ENCODE measurements at places on chromosomes 1 and 21.
A peak's percentile ranks its signal among the peaks of the same experiment; 100 is the strongest.

DNA sequence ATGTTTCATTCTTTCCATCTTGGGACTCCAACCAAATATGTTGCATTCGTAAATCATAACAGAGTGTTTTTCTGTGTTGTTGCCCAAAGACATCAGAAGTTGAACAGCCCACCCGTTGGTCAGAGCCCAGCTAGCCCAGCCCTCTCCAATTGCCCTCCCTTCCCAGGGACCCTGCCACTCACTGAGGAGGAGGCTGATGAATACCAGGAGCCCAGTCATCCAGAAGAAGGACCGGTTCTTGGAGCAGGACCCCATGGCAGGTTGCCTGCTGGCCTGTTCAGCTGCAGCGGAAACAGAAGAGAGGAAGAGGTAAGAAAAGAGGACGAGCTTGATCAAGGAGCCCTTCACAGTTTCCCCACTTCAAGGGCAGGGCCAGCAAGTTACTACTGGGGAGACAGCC, 172.2 kb upstream of the ETV3 start:
- no peak for DNase-seq

DNA sequence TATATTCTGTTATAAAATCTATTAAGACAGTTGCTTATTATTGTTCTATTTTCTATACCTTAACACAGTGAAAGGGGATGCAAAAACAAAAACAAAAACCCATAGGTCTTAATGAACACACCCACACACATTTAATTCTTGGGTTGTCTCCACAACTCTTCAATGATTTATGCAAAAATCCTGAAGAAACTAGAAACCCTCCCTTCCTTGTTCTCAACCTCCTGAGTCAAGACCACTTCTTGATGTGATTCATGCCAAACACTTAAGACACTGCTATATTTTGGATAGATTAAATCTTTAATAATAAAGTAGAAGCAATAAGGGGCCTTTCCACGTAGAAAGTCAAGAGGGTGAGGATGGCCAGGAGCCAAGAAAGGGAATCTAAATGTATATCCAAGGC, 23.4 kb downstream of the SCAF4 start:
- no peak for DNase-seq

GRCh38 chr1:158830904-158831507, at the start of gene MNDA:
MNDA (plus strand) TSS chr1:158831351; CDS start chr1:158842154, 10,803 bp downstream.
- DNase-seq: no peak

- DNase-seq: no peak
Observed at GRCh38 chr1:89733748-89734147, 87.1 kb upstream of the LRRC8D start.

- no peak for DNase-seq
Observed at GRCh38 chr1:113488576-113489177, 98.4 kb downstream of the MAGI3 start.

DNA sequence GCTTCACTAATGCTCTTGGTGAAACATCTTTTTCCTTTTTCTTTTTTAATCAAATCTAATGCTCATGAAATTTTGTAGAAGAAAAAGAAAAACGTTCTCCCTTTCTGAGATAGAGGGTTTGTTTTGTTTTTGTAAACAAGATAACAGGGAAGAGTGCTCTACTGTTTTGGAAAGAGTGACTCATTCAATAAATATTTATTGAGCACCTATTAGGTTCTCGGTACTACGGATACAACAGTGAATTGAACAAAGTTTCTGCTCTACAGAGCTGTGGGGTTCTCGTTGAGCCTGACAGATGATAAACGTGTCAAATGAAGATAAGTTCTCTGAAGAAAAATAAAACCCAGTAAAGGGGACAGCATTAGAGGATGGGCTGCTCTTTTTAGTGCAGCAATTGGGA, 7.0 kb downstream of the PGM1 start:
- DNase-seq: no peak

- DNase-seq: no peak
Observed at GRCh38 chr1:115793162-115793561, 24.6 kb upstream of the CASQ2 start.

DNA sequence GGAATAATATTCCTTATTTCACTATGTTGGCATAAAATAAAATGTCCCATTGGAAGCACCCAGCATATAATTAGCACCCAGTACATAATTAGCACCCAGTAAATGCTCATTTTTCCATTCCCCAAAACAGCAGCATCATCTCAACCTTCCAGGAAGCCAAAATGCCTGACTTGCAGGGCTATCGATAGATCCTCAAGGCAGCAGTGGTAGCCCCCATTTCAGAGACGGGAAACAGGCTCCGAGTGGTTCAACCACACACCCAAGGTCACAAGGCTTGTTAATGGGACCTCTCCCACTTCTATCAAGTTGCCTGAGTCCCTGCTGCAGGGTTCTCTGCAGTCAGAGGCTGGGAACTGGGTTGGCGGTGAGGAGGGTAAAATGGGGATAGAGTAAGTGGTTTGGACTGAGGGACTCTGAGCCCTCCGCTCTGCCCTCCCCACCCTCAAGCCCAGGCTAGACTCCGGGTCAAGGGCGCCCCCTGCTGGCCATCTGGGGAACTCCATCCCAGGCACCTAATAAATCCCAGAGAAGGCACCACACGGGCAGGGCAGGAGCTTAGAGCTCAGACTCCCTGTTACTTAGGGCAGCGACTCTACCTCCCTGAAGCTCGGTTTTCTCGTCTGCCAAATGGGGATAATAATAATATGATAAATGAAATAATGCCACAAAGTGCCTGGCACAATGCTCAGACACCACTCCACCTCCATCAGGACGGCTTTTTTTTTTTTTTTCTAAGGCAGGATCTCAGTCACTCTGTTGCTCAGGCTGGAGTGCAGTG, 21.9 kb upstream of the LAPTM5 start:
- peak; percentile 93 for DNase-seq

- no peak for DNase-seq
Observed at GRCh38 chr1:186996816-186997215, 168.1 kb downstream of the PLA2G4A start.

DNA sequence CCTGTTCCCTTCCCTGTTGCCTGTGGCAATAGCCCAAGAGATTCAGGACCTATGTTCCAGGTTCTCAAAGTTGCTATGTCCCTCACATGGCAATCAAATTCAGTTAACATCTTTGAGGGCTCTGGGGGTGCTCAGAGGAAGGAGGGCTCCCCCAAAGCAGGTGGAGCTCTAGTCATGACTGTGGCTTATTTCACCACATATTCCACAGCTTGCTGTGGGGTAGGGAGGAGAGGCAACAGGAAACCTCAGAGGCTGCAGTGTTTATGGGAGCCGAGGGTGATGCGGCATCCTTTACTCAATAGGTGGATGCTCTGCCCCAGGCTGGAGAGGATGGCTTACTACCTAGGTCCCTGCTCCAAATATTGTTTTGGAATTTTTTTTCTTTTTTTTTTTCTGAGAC, 1.2 kb upstream of the MKNK1 start:
- no peak for DNase-seq

GRCh38 chr1:93807311-93807930, 71.6 kb downstream of the DNTTIP2 start:
- no peak for DNase-seq

DNA sequence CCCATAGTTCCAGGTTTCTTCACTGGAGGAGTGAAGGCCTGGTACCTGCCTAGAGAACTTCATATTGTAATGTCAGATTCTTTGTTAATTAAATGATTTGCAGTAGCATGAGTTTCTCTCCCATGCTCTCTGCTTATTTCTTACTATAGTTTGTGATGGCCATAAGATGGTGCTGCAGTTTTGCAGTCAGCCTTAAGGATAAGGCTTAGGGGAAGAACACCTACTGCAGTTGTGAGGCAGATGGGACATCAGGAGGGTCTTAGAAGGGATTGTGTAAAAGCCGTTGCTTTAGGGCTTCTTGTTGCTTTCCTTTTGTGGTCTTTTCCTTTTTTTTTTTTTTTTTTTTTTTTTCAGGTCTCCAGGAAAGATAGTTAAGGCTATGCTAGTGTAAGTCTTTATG, 61.8 kb downstream of the MACF1 start:
- no peak for DNase-seq

DNA sequence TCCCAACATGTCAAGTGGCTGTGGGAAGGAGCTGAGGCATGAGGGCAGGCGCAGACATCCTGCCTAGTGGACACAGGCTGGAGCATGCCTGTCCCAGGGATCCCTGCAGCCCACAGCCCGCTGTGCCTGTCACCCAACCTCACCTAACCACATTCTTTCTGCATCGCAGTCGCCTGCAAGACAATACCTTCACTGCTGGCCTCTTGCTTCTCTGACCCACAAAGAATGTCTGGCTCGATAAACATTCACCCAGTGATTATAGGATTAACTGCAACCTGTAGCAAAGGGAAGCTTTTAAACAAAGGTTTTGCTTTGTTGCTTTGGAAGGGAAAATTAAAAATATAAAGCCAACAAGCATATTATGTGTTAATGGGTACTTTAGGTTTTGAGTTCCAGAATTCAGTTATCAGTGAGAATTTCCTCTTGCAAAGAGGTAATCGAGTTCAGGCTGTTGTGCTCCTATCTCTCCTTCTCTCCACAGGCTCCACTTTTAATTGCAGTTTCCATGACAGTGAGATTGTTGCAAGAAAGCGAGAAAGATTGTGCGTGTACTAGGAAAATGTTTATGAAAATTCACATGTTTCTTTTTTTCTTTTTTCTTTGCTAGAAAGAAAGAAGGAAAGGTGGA, 40.0 kb upstream of the ZNF648 start:
- DNase-seq: no peak

DNA sequence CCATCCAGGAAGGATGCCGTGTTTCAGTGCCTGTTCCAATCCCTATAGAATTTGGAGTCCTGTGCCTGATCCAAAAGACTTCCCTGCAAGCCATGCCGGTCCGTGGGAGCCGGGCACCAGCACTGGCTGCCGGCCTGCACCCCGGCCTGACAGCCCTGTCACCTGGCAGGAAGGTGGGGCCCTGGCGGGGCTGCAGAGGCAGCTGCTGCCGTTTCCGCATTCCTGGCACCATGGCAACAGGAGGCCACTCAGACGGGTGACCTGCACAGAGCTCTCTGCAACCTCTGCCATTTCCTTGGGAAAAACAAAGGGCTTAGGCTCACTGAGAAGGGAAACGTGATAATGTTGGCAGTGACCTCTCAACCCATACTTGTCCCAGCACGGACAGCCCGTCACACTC, 63.2 kb upstream of the TMEM51 start:
- no peak for DNase-seq

DNA sequence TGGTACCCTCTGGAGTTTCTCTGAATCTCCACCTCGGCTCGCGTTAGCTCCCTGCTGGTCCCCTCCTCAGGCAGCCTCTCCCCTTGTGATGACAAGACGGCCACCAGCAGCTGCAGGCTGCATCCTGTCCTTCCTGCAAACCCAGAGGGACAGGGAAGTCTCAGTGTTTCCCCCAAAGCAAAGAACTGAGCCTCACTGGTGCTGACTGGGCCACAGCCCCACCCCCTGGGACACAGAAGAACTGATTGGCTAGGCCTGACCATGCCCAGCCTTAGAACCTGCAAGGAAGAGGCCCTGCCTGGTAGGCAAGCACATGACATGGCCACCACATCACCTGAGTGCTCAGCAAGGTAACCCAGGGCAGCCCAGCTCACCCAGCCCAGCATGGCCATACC, 34.6 kb downstream of the TMEM51 start:
- no peak for DNase-seq

GRCh38 chr1:203340112-203340790, 10.7 kb downstream of the FMOD start:
- peak; percentile 46 for DNase-seq

GRCh38 chr1:200275816-200276453, 133.9 kb downstream of the ZNF281 start:
- DNase-seq: no peak

- no peak for DNase-seq
Observed at GRCh38 chr1:87030740-87031690, 116.6 kb downstream of the HS2ST1 start.

- no peak for DNase-seq
Observed at GRCh38 chr1:181319907-181320306, 163.4 kb upstream of the CACNA1E start.

- peak; percentile 12 for DNase-seq
Observed at GRCh38 chr1:180230416-180230790, 339 bp downstream of the LHX4 start.

- no peak for DNase-seq
Observed at GRCh38 chr21:20451046-20451445, 547.2 kb upstream of the NCAM2 start.

- peak; percentile 55 for DNase-seq
Observed at GRCh38 chr21:44911384-44912157, 9.1 kb downstream of the ITGB2 start.

GRCh38 chr1:233904633-233905415, at the start of gene SLC35F3:
SLC35F3 (plus strand) TSS chr1:233904676.
- peak; percentile 2 for DNase-seq

DNA sequence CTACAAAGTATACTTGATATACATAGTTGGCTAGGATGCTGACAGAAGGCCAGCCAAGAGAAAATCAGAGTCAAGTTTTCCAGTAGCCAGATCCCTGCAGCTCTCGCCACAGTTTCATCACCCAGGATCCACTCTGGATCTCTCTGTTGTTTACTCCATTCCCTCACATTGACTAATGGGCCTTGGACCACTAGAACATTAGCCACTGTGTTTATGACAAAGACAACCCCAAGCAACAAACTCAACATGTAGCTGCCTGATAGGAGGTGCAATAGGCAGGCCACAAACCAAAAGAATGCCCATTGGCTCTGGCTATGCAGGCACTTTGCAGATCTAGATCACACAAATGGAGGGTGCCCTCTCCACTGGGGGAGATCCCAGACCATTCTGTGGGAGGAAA, 44.2 kb downstream of the ARHGEF11 start:
- DNase-seq: no peak

DNA sequence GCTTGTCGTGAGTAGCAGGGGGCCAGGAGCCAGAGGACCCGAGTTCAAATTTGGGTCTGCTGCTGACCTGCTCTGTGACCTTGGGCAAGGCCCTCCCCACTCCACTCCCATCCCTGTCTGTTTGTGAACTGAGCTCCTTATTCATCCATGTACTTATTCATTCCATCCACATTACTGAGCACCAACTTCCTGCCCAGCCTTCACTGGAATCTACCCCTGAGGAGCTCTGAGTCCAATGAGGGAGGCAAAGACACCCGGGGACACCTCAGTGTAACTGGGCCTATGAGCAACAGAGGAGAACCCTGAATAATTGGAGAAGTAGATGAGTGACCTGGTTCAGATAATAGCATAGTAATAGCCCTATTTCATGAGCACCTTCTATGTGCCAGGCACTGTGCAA, 8.9 kb downstream of the BSND start:
- DNase-seq: no peak

DNA sequence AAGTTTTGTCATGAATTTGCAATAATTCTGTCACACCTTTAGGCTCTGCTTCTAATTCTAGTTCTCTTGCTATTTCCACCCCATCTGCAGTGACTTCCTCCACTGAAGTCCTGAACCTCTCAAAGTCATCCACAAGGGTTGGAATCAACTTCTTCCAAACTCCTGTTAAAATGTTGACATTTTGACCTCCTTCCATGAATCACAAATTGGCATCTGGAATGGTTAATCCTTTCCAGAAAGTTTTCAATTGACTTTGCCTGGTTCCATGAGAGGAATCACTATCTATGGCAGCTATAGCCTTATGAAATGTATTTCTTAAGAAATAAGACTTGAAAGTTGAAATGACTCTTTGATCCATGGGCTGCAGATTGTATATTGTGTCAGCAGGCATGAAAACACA, 19.7 kb upstream of the SFT2D2 start:
- DNase-seq: no peak

All from stimulated activated CD4-positive, alpha-beta T cell treated with anti-CD3 and anti-CD28 coated beads, Interleukin-4, amount 100 ng/mL, for 1 hour (primary cell).